ENCODE measurements at places on chromosomes 11 and 22.

DNA sequence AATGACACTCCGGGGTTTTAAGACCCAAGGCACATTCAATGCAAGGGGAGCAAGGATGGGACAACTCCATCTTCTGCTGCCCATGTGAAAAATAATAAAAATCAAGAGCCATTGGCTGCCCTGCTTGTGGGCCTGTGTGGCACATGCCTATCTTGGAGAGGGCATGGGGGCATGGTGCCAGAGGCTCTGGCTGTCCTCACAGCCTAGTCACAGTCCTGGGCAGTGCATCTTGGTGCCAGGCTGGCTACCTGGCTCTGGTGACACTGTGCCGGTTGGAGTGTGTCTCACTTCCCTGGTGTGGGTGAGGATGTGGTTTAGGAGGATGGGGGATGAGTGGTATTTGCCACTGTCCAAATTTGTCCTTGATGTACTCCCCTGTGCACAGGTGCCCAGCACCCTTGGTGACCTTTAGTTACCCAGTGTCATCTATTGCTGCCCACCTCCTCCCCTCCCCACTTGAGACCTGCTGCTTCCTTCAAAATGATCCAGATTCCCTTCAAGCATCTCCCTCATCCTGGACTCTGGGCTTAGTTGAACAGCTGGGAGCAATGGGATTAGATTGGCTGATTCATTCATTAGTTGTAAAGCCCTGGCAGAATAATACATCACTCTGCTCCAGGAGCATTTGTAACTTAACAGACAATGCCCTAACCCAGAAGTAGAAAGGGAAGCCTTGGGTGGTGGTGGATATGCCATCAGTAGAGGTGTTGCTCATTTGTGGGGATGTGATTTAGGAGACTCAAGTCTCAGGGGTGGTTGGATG lies 4.6 kb downstream of the TMEM86A start:
- DNase-seq: no peak

- DNase-seq: no peak
Measured at GRCh38 chr11:119910051-119910450, 181.1 kb upstream of the NECTIN1 start.

- DNase-seq: no peak
Measured at GRCh38 chr22:23564276-23564675, 15.8 kb downstream of the IGLL1 start.

DNA sequence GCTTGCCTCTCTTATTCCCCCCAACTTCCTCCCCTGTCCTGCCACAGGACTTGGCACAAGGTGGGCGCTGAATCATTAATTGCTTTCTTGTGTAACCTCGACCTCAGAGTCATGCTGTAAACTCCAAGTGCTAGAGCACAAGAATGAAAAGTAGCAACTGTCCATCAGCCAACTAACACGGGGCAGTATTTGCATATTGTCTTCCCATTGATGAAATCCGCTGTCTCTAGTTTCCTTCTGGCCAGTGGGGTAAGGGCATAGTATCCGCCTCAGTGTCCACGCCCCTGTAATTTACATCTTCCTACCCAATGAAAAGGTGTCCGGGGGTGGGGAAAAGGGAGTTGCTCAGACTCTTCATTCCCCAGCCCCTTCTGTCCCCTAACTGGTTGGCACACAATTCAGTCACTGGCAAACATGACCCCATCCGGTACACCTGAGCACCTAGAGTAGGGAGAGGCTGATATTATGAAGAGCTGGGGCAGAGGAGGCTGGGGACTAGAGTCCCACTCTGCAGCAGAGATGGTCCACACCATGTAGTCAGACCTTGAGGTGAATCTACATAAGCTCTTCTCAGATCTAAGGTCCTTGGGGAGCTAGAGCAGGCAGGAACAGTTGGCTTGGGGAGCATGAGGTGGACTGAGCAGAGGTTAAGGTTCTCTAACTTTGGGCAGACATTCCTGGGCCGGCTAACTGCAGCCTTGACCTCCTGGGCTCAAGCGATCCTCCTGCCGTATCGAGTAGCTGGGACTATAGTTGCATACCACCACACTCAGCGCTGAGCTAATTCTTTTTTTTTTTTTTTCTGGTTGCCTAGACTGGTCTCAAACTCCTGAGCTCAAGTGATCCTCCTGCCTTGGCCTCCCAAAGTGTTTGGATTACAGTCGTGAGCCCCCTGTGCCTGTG lies 6.8 kb upstream of the GGA1 start:
- peak; percentile 92 for DNase-seq

All from bronchial epithelial cell (primary cell).